ENCODE measurements at places on chromosomes 12 and 14.

DNA sequence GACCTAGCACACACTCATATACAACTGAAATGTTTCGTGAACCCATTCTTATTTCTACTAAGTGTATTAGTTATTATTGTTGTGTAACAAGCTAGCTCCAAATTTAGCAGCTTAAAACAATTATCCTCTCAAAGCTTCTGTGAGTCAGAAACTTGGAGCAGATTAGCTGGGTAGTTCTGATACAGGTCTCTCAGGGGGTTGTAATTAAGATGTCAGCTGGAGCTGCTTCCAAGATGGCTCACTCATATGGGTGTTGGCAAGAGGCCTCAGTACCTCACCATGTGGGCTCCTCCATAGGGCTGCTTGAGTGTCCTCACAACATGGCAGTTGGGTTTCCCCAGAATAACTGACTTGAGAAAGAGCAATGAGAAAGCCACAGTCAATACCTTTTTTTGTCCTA is 9.8 kb downstream of the GPR135 start:
- no peak for DNase-seq

DNA sequence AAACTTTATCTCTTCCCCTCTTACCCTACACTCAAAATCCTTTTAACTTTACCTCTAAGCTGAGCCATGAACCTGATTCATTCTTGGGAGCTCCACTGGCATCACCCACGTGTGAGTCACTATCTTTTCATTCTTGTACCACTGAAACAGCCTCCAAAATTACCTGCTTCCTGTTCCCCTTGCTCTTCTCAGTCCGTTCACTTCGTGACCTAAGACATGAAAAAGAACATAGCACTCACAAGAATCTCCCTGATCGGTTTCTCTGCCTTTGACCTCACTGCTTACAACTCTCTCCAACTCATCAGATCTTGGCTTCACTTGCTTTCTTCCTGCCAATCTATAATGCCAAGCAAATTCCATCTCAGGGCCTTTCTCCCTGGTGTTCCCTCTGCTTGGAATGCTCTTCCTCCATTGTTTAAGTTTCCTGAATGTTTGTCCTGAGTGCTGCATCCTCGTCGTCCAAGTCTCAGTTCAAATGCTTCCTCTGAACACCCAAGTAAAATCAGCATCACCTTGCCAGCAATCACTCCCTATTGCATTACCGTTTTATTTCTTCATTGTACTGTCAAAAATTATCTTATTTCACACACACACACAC is 9.2 kb downstream of the GLIPR1 start:
- DNase-seq, result no peak

DNA sequence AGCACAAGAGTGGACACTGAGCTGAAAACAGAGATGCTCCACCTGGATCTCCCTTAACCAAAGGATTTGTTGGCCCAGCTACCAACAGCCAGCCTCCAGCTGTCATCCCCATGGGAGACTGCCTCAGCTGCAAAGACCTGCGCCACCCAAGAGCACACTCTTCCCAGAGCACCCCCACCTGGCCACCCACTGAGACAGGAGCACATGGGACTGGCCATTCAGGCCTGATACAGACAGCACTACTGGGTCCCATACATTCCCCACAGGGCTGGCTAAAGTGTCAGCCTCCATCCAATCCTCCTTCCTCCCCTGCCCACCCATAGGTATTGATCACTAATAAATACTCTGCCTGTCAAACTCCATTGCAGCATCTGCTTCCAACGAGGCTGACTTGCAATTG is 241.5 kb downstream of the BCL11B start:
- DNase-seq, result no peak

DNA sequence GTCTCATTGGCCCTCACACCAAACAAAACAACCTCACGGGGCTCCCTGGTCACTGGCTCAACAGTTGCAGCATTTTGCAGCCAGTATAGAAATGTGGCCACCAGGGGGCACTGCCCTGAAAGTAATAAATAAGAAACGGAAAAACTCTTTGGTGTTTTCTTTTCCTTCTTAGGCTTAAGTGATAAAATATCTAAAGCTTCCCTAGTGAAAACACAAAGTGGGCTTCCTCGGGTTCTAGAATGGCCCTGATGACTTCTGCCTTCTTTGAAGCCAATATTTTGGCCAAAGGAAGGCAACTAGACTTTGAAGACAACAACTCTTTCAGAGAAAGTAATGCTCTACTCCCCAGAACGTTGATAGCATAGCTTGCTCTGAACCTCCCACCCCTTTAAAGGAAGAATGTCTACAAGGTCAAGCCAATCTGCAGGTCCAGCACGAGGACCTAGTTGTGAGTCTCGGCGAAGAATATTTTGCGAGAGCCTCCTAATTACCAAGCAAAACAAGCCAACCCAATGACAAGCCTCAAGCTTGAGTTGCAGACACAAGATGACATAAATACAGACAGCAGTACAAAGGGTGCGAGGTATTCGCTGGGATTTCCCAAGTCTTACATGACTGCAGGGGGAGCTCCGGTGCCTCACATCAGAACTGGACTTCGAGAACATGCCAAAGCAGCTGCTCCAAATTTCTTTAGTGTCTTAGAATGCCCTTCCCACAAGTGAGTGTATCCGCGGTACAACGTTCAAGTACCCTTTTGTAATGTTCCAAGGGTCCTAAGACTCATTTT is 2.6 kb downstream of the ITPK1 start:
- DNase-seq, result peak; percentile 63

DNA sequence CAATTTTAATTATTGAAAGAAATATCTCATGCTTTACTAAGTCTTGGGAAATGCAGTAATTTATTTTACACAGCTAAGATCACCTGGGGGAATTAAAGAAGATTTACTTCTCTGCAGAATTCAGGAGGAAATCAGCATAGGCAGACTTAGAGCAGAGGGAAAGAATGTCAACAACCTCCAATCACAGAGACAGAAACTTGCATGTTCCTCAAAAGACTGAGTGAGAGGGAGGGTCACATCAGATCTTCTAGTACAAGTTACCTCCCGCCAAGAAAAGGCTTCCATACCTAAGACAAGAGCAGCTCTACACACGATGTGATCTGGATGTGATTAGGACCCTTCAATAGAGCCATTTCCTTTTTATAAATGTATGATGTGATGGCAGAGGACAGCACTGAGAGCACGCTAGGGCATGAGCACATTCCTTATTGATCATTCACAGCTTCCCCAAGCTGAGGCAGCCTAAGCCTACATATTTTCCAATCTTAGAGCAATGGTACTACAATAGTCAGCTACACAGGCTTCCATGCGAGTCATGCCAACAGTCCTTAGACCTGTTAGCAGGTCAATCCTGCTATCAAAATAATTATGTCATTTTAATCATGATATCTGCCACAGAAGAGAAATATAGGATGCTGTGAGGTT is 403.3 kb downstream of the ETNK1 start:
- DNase-seq, result no peak

DNA sequence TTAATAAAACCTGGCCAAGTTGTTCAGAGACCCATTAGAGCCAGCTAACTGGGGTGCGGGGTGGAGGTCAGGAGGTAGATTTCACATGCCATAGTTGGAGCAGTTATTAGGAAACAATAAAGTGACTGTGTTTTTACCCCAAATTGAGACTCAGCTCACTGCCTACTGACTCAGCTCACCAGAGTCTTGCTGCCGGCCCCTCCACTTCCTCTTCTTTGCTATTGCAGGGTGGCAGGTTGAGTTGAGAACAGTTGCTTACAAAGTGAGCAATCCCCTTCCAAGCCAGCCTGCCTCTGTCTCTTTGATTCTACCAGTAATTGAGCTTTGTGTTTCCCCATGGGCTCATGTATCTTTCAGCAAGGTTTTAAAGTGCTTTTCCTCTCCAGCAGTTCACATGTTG is 12.9 kb downstream of the ST8SIA1 start:
- no peak for DNase-seq

DNA sequence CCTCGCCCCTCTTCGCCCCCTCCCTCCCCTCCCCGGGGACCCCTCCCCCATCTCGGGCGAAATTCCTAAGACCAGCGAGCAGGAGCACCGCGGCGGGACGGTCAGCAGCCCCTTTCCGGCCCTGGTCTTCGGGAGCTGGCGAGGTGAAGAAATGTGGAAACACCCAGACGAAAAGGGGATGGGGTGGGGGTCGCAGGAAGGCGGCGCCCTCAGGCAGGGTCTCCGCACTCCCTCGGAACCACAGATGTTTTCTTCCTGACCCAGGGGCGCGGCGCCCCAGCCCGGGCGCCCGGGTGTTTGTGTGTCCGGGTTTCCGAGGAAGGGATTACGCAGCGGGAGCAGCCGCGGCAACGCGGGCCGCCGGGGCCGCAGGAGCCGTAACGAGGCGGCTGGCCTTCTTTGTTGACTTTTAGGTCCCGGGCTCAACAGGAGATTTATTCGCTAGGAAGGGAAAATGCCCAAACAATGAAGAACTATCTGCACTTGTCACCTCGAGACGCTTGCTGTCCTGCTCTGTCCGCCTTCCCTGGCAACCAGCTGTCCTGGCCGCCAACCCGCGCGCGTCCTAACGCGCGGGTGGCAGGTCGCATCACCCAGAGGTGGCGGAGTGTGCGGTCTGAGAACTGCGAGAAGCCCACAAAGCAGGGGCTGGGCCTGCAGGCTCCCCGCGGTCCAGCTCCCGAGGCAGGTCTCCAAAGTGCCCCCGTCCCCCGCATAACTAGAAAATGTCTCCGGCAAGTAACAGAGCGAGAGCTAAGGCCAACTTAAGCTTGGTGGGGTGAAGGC is 7.0 kb downstream of the FOXA1 start:
- DNase-seq, result no peak

GRCh38 chr14:61631045-61631687 is 64.1 kb upstream of the HIF1A start:
- DNase-seq, result no peak

GRCh38 chr12:116620492-116621191 is 61.5 kb downstream of the MAP1LC3B2 start:
- DNase-seq, result no peak

DNA sequence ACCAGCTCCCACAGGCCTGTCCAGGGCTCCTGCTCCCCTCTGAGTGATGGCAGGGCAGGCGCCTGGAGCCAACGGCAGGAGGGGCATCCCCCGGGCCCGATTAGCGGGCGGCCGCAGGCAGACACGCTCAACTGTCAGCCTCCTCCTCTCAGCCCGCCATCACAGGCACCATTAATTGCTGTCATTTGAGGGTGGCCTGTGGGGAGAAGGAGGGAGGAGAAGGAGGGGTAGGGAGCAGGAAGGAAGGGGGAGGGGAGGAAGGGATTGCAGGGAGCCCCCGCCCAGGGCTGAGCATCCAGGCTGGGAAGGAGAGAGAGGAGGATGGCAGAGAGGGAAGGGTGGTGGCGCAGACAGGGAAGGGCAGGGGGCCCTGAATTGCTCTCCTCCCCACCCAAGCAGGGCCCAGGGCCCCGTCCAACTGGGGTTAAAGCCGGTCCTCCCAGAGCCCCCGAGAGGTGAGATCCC is 36.1 kb downstream of the NCOR2 start:
- DNase-seq, result no peak

GRCh38 chr12:125272383-125272933 is 207.2 kb downstream of the AACS start:
- DNase-seq, result no peak

DNA sequence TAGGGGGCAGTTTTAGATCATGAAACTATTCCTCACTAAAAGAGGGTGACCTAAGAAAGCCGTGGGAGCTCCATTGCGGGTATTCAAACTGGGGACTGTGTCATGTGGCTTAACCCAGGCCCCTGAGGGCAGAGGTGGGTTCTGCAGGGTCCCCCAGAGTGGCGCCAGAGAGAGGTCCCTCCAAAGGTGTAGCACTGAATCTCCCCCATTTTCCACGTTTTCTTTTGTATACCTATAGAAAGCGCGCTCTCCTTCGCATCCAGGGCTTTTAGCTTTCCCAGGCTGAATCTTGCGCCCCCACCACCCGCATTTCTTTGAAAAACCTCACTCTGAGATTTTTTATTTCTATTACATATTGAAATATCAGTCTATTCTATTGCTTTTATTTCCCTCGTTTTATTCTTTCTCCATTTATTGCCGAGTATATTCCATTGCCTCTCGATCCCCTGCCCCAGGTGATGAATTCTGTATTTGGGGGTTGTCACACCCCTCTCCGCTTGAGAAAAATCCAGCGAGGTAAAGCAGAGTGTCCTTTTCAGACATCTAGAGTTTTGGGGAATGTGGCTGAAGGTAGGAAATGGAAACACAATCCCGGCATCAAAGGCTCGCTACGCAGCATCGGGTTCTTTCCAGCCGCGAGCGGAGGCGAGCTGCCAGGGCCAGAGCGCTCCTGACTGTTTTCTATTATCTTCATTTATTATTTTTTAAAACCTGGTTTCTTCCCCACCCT is 870 bp upstream of the HOXC13 start:
- DNase-seq, result no peak

DNA sequence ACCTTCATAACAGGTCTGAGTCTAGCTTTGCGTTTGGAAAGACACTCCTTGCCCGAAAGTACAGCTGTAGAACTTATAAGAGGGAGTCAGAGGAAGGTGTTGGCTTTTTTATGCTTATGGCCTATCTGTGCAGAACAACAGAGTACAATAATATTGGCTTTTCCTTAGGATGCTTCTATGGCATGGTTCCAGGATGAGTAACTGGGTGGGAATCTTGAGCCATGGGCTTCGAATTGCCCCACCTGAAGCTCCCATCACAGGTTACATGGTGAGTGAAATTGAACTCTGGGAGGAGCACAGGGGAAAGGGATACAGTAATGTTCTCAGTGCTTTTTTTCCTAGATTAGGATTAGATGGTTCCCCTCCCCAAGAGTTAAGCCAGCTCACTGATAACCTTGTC is 13.0 kb downstream of the PARP2 start:
- DNase-seq, result no peak

- no peak for DNase-seq
Observed at GRCh38 chr12:64876388-64877071, 52.1 kb downstream of the TBC1D30 start.

DNA sequence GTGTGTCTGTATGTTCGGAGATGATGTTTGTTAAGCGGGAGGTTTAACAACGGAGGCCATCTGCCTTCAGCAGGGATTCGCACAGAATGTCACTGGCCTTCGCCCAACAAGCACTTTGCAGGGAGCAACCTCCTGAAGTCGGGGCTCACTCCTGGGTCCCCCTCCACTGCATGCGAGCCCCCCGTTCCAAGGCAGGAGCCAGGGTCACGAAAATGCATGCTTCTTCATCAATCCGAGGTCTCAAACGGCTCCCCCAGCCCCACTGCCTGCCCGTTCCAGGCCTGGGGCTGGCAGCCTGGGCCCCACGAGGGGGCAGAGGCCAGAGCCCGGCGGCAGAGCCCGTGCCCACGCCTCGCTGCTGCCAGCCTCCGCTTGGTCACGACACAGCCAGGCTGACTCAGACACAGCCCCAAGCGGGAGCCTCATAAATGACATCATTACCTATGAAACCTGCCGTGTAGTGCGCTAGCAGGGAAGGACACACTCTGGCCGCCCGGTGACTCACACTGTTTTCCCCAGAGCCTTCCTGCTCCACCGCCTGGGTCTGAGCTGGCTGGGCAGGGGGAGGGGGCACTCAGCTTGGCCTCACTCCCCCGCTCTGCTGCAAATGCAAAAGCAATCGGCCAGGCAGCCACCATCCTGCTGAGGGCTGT is 169.5 kb upstream of the RTL1 start:
- DNase-seq, result peak; percentile 92

- no peak for DNase-seq
Observed at GRCh38 chr14:28678887-28679286, 87.7 kb upstream of the FOXG1 start.

DNA sequence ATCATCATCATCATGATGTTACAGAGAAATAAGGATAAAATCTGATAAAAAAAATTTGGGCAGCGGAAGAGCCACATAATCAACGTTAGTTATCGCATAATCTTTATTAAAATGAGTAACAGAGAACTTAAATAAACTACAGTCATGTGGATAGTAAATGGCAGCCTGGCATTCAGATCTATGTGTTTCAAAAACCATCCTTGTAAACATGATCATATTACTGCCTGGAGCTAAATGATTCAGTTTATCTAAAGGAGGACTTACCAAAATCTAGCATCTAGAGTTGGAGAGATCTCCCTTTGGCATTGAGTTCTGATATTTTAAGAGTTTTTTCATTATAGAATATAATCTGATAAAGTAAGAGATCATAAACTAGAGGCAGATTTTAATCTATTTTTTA is 200.1 kb upstream of the MGAT4C start:
- no peak for DNase-seq
